Cerebellar cortex (tissue), 1 donor: ENCODE measurements at places on chromosomes 11 and 22.

DNA sequence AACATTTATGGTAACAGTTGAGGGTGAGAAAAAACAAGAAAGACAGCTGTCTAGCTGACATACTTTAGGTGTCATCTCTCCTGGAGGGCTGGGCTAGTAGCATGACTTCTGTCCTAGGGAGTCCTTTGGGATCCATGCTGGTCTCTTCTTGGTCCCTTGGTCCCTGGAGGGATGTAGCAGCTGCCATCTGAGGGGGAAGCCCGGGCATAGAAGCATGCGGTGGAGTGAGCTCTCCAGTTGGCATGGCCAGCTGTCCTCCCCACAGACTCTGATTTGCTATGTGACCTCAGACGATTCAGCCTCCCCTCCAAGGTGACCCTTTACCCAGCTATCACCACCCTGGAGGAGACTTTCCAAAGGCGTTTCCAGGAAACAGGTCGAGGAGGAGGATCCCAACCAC lies 28.7 kb downstream of the POU2F3 start:
- DNase-seq = no peak

- DNase-seq = peak; percentile 43
Measured at GRCh38 chr11:45885921-45886721, 670 bp downstream of the MAPK8IP1 start.

GRCh38 chr11:116221351-116221750 lies 551.4 kb downstream of the BUD13 start:
- DNase-seq = no peak

GRCh38 chr11:66026017-66026529 lies at the start of gene CATSPER1:
Gene CATSPER1 (minus strand): TSS chr11:66026479. CDS start chr11:66026379, 100 bp downstream.
- DNase-seq = no peak

DNA sequence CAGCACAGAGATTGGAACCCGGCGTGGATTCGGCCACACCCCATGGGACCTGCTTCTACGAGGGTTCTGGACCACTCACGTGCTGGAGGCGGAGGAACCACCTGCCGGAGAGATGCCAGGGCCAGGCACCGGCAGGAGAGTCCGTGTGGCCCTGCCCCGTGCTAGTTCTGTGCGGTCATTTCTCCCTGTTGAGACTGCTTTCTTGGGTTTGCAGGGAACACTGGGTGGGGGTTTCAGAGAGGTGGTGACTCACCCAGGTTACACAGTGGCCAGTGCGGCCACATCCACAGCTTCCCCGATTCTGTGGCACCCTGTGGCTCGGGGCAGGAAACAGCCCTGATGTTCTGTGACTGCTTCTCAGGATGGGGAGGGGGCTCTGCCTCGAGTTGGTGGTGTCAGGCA lies 3.6 kb upstream of the PHLDA2 start:
- DNase-seq = no peak

DNA sequence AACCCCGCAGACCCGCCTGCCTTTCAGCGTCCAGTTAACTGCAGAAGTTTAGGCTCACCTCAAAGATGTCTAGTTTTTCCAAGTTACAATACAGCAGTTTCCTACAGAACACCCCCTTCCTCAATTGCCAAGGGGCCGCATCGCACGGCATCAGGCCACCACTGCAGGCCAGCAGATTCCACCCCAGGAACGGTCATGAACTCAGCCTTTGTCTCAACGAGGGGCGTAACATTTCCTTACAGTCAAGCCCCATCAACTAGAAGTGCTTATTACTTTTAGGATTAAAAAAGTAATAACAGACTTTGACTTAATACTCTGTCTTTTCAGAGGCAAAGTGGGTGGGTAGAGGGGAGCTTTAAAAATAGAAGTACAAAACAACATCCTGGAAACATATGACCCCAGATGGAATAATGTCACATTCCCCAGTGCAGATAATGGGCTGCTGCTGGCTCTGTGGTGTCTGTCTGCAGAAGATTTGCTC lies 36.3 kb downstream of the PPP2R1B start:
- no peak for DNase-seq

- no peak for DNase-seq
Measured at GRCh38 chr22:22210375-22210774, 34.2 kb upstream of the VPREB1 start.

- no peak for DNase-seq
Measured at GRCh38 chr22:20805972-20806471, 32.1 kb downstream of the SERPIND1 start.

DNA sequence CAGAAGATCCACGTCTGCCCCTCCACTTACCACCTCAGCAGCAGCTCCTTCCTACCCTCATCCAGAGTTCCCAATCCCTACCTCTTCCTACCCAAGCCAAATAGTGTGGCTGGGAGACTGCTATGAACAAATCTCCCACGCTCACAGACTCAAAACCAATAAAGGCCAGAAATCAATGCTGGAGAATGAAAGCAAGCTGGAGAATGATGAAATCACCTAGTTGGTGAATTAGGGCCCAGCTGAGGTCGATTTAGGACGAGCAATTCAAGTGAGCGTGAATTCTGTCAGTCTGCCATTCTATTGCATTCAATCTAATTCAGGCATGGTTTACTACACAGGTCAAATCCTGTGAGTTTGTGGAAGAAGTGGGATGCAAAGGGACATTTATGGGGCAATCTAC lies 22.5 kb downstream of the COMMD9 start:
- DNase-seq = no peak

GRCh38 chr22:49128874-49129273 lies 698.8 kb downstream of the BRD1 start:
- DNase-seq = no peak

DNA sequence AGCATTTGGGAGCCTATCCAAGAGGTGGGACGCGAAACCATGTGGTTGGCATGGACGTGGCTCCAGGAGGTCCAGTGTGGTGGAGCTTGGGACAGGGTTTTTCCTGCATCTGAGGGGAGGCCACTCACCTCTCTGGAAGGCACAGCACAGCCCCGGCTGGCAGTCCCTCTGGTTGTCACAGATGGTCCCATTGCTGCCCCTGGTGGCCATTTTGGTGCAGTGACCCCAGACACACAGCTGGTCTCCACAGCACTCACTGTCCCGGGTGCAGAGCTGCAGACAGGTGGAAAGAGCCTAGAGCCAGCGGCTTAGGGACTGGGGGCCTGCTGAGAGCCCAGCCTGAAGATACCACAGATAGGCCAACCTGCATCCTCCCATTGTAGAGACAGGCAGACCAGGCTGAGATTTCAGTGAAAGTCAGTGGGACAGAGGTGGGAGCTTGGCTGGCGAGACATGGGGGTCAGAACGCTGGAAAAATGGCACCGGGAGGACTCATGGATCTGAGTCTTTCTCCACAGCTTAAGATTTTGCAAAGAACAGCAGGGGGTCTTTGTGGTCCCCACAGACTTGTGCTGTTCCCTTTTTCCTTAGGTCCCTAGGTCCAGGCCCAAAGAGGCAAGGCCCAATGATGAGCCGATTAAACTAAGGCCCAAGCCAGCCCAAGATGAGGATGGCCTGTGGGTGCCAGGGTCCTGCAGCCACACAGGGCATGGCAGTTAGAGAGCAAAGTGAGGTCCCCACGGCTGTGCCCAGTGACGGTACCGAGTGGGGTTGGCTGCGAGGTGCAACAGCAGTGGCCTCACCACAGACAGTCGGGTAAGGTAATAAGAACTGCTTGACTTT lies 41.4 kb downstream of the DKK3 start:
- DNase-seq = peak; percentile 74

GRCh38 chr11:67494371-67495233 lies 10.6 kb downstream of the PITPNM1 start:
- no peak for DNase-seq

GRCh38 chr11:5808500-5809121 lies at the start of gene OR52N2:
Gene OR52N2 (plus strand): TSS chr11:5808924. CDS start chr11:5820336, 11,412 bp downstream.
- DNase-seq = peak; percentile 83

- DNase-seq = peak; percentile 27
Measured at GRCh38 chr11:69051381-69052342, 2.9 kb downstream of the TPCN2 start.

DNA sequence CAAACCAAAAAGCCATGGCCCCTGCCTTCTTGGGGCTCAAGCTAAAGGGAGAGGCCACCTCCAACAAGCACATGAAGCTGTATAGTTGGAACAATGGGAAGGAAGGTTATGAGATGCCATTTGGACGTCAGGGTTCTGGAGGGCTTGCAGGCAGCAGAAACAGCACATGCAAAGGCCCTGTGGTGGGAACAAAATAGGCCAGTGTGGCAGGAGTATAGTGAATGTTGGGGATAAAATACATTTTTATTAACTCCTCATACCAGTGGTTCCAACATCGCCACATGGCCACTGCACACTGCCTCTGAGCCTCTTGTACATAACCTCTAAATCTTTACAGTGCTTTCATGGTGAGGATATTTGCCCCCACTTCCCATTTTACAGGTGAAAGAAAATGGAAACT lies 32.2 kb upstream of the MN1 start:
- no peak for DNase-seq

GRCh38 chr11:124446916-124447315 lies 1.4 kb upstream of the OR8B8 start:
- DNase-seq = no peak

DNA sequence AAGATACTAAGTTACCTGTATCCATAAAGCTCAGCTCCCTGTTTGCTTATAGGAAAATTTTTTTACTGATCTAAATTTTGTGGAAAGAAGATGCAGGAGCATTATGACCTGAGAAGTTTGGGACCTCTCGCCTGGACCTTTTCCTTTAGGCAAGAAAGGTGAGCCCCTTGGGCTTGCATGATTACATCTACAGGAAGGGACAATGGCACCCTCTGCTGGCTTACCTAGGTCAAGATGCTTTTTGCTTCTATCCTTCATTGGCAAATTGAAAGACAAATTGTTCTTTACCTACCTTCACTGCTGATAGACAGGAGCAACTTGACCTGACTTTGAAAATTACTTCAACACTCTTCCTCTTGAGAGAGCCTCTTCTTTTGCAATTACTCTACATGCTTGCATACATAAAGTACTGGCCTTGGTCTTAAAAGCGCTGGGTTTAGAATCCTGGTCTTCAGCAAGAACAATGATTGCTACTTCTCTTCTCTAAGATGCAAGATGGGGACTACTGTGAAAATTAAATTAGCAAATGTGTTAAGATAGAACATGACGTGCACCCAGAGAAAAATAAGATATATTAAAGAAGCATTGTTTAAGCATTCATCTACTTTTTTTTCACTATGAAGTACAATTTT lies 147.2 kb downstream of the TRPC6 start:
- peak; percentile 10 for DNase-seq

- DNase-seq = no peak
Measured at GRCh38 chr11:110730773-110731172, 18.5 kb upstream of the ARHGAP20 start.

DNA sequence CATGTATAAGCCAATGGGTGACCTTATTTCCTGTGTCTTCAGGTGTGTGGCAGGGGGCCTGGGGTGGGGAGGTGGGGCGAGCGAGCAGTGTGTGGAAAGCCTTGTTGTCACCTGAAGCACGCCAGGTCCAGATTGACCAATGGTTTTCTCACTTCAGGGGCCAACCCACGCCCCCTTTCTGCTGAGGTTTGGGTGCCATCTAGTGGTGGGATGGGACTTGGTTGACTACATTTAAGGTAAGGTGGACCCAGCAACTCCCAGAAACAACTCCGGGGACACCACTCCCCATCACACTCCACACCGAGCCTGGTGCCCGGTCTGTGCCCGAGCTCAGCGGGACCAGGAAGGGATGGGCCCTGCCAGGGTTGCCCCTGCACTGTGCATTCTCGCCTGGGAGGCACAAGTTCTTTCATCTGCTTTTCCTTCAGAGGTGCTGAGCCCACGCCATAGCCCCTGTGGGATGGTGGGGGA lies 40.0 kb downstream of the TPCN2 start:
- DNase-seq = peak; percentile 92

DNA sequence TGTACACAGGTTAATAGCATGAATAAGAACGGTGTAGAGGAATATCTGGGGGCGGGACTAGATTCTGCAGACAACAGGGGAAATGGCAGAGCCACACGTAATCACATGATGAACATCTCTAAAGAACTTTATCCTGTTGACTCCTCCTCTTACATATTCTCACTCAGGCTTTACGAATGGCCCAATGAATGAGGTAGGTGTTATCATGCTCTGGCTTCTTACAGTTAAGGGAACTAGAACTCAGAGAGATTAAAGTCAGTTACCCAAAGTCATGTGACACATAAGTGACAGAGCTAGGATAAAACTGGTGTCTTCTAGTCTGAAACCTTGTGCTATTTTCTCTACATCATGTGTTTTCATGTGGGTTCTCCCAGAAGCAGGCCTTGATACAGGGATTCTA lies 49.0 kb upstream of the BMAL1 start:
- no peak for DNase-seq

DNA sequence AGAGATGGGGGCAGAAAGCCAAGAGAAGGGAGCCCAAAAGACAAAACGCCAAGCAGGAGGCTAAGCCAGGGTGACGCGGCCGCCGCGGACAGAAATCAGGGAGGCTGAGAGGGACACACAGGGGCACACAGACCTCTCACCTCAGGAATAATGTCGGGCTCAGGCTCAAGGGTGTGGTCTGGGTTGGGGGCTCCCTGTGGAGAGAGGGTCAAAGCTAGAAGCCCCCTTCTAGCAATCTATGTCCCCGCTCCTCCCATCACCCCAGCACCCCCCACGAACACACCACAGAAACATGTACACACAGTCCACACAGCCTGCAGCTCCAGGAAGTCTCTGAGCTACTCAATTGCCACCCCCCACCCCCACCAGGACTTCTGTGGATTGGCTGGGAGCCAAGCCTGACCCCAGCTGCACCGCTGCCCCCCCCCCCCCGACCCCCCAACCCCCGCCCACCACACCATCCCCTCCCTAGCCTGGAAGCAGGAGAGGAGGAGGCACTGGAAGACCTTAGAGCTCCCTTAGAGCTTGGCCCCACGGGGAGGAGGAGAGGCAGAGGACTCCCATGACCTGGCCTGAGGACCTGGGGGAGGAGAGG lies 6.9 kb downstream of the BCL9L start:
- no peak for DNase-seq

GRCh38 chr11:57901278-57901677 lies 122.4 kb upstream of the OR9Q1 start:
- no peak for DNase-seq

DNA sequence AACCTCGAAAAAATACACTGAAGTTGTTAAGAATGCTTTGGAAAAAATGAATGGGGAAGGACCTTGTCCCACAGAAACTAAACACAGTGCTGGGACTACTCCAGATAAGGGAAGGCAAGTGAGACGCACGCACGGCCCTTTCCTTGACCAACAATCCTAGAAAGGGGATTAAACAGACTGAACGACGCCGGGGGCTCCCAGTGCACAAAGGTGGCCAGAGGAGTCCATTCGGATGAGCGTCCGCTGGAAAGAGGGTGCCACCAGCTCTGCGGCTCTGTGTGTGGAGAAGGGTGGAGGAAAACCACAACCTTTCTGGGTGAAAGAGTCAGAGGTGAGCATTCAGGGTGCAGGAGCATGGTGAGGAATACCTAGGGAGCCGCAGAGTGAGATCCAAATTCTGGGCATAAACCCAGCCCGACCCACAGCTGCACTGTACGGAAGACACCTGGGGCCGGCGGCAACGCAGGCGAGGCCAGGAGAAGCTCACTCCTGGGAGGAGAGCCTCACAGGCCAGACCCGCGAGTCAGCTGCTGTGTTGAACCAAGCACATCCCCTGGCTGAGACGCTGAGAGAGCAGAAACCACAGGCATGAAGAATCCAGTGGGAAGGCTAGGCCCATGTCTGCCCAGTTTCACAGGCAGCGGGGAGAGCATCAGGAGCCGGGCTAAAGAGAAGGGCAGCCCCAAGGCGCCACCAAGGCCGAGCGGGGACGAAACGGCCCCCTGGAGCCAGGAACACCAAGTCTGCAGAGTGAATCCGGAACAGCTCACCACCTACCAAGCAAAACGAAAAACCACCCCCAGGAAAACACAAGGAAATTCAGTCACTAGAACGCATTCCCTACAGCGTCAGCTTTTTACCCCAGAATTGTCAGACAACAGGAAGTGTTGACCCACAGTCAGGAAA lies 177.1 kb downstream of the BRD1 start:
- DNase-seq = no peak
